GM20000 (cell line): ENCODE measurements at places on chromosomes 2 and 18.

DNA sequence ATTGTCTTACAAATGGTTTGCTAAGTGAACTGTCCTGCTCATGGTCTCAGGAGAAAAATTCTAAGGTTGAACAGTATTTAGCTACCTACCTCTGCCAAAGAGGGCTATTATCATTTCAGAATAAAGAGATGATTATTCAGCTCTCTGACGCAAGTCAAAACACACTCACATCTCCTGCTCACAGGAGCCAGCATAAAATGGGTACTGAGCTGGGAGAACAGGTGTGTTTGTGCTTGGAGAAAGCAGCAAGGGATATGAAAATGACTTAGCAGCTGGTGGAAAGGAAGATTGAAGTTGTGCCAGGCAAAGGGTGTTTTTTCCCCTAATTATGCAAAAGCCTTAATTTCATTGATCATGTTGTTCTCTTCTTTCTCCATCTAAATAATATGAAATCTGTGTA, 47.3 kb upstream of the TANK start:
- DNase-seq = no peak

DNA sequence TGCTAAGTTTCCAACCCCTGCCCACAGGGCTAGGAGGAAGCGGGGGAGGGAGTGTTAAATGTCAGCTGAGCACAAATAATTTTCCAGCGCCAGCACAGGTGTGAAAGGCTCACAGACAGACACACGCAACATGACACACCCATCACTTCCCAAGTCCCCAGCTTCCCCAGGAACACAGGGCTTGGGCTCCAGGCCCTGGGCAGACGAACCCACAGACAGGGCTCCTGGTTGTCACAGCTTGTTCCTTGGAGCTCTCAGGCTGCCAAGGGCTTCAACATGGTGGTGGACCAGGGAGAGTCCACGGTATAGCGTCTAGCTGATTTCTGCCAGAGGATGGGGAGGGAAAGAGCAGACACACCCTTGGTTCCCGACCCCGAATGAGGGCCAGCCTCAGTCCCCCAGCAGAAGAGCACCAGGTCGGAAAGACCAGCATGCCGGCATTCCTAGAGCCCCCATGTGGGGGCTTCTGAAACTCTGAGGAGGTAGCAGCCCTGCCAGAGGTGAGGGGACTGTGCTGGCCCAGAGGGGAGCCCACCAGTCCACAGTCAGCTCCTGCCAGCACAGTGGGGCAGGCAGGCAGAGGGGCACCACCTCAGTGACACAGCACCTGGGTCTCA, 1.9 kb downstream of the DUSP2 start:
- no peak for DNase-seq

- no peak for DNase-seq
Measured at GRCh38 chr18:75871596-75871995, 444.1 kb upstream of the SMIM21 start.

GRCh38 chr2:120932472-120932871, 196.8 kb downstream of the GLI2 start:
- no peak for DNase-seq

DNA sequence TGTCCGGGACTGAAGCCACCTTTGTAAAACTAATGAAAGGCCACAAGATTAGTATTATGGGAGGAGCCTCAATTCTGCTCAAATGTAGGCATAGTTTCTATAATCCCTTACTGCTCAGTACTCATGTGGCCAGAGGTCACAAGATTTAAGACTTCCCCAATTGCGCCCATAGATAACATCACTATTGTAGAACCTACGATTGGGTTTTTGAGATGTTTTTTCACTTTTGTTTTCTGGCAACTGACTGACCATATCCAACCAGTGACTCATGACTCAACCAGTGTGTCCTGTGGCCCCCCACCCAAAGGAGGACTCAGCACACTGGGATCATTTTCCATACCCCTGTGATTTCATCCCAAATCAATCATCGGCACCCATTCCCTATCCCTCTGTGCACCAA, 15.2 kb upstream of the TSPYL6 start:
- no peak for DNase-seq

- no peak for DNase-seq
Measured at GRCh38 chr2:40395169-40396073, 56.5 kb downstream of the SLC8A1 start.

DNA sequence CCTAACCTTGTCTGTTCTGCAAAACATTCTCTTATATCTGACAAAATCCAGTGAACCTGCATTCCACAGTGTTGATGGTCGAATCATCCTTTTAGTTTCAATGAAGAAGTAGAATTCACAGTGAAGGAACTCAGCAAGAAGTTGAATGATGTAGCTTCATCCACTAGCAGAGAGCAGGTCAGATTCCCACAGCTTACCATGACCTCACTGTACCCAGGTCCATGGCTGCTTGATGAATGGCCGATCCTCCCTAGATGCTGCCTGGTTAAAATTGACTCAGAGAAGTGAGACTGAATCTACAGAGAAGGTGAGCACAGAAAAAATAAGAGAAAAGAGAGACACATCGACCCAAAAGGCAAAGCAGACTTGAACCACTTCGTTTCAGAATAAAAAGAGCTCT, 906.0 kb upstream of the CHAC2 start:
- DNase-seq = no peak

DNA sequence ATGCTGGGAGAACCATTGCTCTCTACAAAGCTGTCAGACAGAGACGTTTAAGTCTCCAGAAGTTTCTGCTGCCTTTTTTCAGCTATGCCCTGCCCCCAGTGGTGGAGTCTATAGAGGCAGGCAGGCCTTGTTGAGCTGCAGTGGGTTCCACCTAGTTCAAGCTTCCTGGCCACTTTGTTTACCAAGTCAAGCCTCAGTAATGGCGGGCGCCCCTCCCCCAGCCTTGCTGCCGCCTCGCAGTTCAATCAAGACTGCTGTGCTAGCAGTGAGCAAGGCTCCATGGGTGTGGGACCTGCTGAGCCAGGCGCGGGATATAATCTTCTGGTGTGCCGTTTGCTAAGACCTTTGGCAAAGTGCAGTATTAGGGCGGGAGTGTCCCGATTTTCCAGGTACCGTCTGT, 52.7 kb upstream of the SCYGR2 start:
- no peak for DNase-seq

DNA sequence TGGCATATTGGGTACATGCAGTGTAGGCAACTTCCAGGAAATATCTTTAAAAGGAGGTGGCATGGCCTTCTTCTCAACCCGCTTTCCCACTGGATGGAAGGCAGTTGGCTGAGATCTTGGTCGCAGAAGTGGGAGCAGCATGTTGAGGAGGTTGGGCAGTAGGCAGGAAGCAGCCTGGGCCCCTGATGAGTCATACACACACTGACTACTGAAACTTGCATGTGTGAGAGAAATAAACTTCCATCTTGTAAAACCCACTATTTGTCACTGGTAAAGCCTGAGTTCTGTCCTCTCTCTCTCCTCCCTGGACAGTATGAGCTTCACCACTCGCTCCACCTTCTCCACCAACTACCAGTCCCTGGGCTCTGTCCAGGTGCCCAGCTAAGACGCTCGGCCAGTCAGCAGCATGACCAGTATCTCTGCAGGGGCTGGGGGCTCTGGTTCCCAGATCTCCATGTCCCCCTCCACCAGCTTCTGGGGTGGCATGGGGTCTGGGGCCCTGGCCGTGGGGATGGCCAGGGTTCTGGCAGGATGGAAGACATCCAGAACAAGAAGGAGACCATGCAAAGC, 233.8 kb upstream of the SPRED2 start:
- DNase-seq = peak; percentile 76

GRCh38 chr2:23505984-23506380, 121.0 kb downstream of the KLHL29 start:
- no peak for DNase-seq

DNA sequence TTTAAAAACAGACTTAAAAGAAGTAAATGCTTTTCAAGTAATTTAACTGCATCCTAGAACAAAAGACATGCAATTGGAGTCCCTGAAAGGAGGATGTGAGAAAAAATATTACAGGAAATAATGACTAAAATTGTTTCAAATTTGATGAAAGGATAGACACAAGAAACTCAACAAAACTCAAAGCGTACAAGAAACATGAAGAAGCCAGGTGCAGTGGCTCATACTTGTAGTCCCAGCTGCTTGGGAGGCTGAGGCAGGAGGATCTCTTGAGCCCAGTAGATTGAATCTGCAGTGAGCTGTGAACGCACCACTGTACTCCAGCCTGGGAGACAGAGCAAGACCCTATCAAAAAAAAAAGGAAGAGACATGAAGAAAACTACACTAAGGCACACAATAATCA, 118.1 kb upstream of the SLC39A10 start:
- DNase-seq = no peak

GRCh38 chr2:1842945-1843344, 98.6 kb upstream of the PXDN start:
- DNase-seq = no peak

DNA sequence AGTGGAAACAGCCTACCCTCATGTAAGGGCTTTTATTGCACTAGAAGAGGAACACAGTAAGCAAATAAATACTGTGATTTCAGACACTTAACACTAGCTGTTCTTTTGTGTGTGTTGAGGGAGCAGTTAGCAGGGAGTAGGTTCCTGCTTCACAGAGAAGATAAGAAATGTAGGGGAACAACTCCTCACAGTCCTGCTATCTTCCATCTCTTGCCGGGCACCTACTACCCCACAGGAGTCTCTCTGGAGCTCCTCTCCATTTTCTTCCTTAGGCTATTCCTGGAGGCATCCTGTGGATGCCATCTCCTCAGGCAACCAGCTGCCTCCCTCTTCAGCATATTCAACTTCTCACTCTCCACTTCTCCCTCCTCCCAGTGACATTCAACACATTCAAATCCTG, 145.0 kb downstream of the SRBD1 start:
- DNase-seq = no peak

GRCh38 chr18:76463358-76463757, 31.7 kb downstream of the ZNF516 start:
- DNase-seq = peak; percentile 8

- no peak for DNase-seq
Measured at GRCh38 chr2:67313536-67313935, 83.6 kb upstream of the ETAA1 start.

GRCh38 chr2:150312271-150312670, 175.2 kb downstream of the RND3 start:
- no peak for DNase-seq

DNA sequence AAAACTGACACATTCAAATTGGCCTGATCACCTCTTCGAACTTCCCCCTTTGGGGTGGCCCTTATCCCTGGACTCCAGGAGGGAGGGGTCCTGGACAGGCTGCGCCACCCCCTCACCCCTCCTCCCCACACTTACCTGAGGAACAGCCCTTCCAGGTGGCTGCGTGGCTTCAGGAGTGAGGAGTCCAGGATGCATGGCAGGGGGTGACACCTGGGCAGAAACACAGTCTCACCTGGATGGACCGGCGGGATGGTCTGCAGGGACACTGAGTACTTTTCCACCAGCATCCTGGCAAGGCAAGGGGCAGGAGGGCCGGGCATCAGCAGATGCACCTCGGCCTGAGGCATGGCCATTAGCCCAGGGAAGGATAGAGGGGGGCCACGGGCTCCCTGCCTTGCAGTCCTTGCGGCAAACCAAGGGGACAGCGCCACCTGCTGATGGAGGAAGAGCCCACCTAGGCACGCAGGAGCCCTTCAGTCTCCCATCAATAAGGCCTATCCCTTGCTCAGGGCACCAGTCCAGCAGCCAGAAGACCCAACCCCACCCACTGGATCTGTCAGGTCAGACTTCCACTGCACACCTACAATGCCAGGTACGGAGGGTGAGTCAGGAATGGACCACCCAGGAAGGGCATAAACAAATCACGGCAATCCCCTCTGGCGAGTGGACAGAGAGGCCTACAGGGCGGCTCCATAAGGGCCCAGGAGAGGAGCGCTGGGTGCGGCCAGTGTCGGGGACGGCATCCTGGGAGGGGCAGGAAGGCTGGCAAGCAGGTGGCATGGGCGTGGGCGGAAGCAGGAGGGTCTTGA, 26.0 kb downstream of the FAM178B start:
- peak; percentile 86 for DNase-seq

- DNase-seq = no peak
Measured at GRCh38 chr18:48673853-48674721, 135.3 kb downstream of the CTIF start.

DNA sequence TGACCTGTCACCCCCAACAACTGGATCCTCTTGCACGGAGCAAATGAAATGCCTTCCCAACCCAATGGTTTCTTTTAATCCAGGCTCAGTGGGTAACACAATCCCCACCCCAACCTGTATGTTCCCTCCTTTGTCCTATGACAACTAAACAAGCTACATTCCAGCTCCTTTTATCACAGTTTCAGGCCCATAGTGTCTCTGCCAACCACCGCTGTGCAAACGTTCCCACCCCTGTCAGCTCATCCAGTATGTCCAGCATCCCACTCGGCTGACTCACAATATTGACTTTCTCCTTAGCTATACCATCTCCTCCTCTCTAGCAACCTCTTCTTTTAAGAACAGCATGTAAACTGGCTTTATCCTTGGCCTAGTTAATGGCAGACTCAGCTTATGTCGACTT, 117.9 kb upstream of the PPP1CB start:
- DNase-seq = no peak

DNA sequence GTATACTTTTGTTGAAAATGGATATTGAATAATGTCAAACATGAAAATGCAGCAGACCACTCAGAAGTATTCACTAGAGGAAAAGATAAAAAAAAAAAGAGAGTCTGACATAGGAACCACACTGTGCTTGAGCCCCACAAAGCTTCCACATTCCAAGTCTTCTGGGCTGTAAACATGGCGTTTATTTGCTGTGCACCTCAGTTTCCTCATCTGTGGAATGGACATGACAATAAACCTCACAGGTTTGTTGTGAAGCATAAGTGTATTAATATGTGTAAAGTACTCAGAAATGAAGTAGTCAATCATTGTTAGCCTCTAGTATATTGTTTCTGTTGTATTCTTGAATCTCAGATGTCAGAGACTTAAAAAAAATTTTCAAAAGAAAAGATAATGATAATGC, 525.8 kb upstream of the NRP2 start:
- no peak for DNase-seq

DNA sequence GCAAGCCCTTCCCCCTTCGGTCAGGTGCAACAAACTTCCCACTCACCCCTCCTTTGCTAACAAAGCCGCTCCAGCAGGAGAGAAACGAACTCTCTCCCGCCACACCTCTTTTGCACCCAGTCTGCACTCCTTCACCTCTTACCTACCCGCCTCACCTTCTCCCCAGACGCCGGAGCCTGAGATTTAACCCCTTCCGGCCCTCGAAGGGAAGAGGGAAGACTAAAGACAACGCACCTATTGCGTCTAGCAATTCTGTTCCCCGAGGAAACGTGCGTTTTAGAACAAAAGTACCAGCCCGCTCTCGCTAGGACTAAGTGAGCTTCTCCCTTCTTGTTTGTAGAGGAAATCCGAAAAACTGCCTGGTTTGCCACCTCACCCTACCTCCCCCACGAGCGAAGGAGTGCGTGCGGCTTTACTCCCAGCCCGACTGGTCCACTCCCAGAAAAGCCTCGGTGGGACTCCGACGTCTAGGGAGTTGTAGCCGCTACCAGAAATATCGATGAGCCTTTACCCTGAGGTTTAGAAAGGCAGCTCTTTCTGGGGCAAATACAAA, 441 bp upstream of the PEX13 start:
- DNase-seq = peak; percentile 71

- DNase-seq = no peak
Measured at GRCh38 chr2:62663411-62663810, 42.1 kb upstream of the EHBP1 start.

GRCh38 chr2:116491292-116491691, 1323.2 kb upstream of the DDX18 start:
- DNase-seq = no peak

- no peak for DNase-seq
Measured at GRCh38 chr18:9549405-9549804, 65.0 kb downstream of the PPP4R1 start.
